A549 (cell line): ENCODE measurements at places on chromosomes 1 and 21. TPM values are rescaled to one million over a fixed set of nuclear protein-coding genes. Genes with fewer than 3 reads are reported as not detected.

Gene IARS2
- 115 to 116 TPM (median 115 TPM) in 3 replicates for polyA plus RNA-seq

Gene NGF
- 1.4 to 1.6 TPM (median 1.6 TPM) in 3 replicates for polyA plus RNA-seq

Gene CRNN
- not detected in 3 replicates for polyA plus RNA-seq

GRCh38 chr21:32508558-32508957, 76.8 kb downstream of the TCP10L start:
- no peak for DNase-seq

DNA sequence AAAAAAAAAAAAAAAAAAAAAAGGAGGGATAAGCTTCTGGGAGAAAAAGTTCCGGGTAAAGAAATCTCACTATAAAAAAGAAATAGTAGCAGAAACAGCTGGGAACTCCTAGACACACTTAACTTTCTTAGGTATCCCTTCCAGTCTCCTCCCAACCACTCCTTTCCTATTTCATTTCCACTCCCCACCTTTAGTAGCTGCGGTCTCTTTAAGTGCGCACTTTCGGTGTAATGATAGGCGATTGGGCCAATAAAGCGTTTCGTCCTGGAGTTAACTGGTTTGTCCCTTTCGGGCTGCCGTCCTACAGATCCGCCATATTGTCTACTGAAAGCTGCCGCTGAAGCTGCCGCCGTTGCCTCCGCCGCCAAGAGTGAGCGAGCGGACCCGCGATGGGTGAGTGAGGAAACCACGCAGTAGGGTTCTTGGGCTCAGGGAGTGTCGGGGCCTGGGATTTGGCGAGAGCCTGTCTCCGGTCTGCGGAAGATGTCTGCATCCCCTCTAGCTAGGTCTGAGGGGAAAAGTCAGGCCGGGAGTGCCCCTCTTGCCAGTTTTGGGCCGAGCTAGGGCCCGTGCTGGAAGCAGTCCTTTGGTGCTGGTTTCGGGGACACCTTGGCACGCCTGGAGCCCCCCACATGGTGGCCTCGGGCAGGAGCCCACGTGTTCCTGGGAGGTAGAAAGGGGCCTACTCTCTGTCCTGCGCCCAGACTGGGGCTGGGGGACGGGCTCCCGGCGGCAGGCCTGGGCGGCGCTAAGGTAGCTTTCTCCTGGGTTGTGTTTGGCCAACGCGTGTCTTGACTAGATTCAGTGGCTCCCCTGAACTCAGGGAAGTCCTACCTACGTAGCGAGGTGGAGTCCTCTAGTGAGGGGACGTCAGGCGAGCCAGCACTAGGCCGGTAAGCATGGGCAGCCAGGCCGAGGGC, at the start of gene KPNA6:
Gene KPNA6 (plus strand): TSS at position 315 of the 920 bp plus-strand sequence. CDS start 75 bp downstream, at position 390.
- peak; percentile 96 for DNase-seq

GRCh38 chr1:98001764-98002163, 80.9 kb upstream of the DPYD start:
- peak; percentile 28 for DNase-seq

Gene IVL
- polyA plus RNA-seq: not detected in 3 replicates

Gene PANK4
- 13.4 to 16.1 TPM (median 13.8 TPM) in 3 replicates for polyA plus RNA-seq

GRCh38 chr1:180268556-180269075, 38.6 kb downstream of the LHX4 start:
- no peak for DNase-seq

Gene PTAFR
- 0.17 to 0.24 TPM (median 0.17 TPM) in 3 replicates for polyA plus RNA-seq

GRCh38 chr1:246632281-246633168, 66.3 kb downstream of the CNST start:
- DNase-seq: no peak

GRCh38 chr21:42833439-42833815, 45.9 kb downstream of the WDR4 start:
- peak; percentile 38 for DNase-seq

Gene GREM2
- polyA plus RNA-seq: 0.31 to 0.59 TPM (median 0.37 TPM) in 3 replicates

DNA sequence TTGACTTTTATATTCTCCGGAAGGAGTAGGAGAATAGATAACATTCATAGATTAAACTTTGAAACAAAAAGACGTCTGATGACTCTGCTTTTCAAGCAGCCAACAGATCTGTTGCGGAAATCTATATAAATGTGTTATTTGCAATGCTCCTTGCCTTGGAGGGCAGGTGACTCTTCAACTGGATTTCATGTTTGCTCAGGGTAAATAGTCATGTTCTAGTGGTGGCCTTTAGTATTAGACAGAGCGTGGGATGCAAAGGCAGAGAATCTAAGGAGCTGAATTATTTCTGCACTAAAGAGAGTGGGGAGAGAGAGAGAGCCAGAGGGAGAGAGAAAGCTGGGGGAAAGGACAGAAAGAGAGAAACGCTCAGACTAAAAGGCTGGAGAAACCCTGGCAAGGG, 454.3 kb downstream of the AJAP1 start:
- DNase-seq: no peak

- DNase-seq: no peak
These were observed 58.2 kb downstream of the NFASC start for GRCh38 chr1:204928671-204929486.

DNA sequence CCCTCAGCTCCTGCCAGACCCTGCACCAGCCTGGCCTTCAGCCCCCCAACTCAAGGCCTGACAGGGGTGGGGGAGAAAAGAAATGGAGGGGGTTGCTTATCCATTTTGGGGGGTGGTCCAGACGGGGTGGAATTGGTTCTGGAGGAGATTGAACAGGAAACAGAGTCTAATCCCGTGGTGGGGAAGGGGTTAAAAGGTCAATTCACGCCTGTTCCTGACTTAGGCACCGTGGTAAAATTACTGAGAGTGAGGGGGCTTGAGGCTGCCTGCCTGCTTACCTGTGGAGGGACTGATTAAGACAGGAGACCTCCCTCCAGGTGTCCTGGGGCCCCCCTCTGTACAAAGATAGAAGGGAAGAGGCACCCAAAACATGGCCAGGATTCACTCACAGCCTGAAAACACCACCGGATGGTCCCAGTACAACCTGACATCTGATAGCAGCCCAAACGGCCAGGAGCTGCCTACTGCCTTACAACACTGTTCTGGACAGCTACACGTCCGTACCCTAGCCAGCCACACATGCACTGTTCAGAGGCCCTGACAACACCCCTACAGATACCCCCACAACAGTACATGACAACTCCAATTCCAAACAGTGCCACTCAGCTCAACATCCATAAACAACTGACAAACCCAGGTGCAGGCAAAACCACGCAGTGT, 31.8 kb downstream of the AHDC1 start:
- DNase-seq: no peak

Gene ATP1A2
- polyA plus RNA-seq: 0.10 to 0.13 TPM in 2 of 3 replicates, not detected in the other

Gene PLA2G2C
- polyA plus RNA-seq: not detected in 3 replicates

Gene CAPN9
- polyA plus RNA-seq: not detected in 3 replicates

Gene PRRX1
- polyA plus RNA-seq: not detected in 3 replicates

DNA sequence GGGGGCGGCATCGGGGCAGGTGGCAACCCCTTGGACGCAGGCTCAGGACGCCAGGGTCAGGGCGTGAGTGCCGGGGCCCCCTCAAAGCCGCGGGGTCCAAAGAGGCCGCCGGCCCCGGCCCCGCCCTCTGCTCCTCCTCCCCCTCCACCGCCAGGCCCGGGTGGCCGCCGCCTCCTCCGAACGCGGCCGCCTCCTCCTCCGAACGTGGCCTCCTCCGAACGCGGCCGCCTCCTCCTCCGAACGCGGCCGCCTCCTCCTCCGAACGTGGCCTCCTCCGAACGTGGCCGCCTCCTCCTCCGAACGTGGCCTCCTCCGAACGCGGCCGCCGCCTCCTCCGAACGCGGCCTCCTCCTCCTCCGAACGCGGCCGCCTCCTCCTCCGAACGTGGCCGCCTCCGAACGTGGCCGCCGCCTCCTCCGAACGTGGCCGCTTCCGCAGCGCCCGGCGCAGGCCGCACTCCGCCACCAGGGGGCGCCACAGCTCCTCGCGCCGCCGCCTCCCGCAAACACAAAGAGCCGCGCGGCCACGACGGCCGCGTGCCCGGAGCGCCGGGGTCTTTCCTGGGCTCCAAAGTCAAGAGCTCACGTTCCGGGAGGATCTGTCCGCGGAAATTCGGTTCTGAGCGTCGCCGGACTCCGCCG, 19.3 kb upstream of the SAMD11 start:
- no peak for DNase-seq

Gene KCNJ15
- polyA plus RNA-seq: 0.05 to 0.30 TPM in 2 of 3 replicates, not detected in the other

GRCh38 chr1:2255420-2256369, 27.6 kb downstream of the SKI start:
- DNase-seq: no peak

Gene RAB3B
- 10.9 to 15.1 TPM (median 13.6 TPM) in 3 replicates for polyA plus RNA-seq

DNA sequence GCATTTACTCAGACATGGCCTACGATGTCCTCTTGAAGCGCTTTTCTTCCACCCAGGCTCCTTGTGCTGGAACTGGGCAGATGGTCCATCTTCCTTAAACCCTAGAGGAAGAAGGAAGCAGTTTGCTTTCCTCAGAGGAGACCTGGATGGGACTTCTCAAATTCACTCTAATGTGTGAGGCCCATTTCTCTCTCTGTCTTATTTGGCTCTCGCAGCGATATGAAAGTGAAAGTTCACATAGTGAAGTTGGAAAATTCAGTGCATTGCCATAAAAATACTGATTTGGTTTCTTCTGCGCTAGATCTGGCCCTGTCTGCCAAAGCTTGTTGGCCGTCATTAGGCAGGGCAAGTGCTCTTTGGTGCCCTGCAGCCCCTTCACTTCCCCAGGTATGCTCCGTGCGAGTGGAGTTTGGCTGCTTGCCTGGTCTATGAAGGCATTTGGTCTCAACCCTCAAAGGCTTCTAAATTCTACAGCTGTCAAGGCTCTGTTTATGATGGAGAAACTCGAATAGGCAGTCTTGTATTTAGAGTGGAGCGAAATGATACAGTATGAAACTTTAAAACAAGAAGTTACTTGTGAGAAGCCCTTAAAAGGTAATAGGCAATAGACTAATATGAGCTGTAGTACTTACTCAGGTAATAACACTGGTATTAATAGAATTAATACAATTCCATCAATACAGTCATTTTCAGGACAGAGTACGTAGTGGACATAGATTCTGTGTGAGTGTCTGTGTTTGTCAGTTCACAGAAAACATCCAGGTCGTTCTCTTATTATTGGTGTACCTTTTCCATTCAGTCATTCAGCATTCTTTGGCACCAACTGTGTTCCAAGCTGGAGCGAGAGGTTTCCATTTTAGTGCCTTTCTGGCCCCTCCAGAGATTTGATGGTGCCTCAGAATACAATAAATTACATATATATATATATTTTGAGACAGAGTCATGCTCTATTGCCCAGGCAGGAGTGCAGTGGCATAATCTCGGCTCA, 20.5 kb downstream of the SZRD1 start:
- no peak for DNase-seq

DNA sequence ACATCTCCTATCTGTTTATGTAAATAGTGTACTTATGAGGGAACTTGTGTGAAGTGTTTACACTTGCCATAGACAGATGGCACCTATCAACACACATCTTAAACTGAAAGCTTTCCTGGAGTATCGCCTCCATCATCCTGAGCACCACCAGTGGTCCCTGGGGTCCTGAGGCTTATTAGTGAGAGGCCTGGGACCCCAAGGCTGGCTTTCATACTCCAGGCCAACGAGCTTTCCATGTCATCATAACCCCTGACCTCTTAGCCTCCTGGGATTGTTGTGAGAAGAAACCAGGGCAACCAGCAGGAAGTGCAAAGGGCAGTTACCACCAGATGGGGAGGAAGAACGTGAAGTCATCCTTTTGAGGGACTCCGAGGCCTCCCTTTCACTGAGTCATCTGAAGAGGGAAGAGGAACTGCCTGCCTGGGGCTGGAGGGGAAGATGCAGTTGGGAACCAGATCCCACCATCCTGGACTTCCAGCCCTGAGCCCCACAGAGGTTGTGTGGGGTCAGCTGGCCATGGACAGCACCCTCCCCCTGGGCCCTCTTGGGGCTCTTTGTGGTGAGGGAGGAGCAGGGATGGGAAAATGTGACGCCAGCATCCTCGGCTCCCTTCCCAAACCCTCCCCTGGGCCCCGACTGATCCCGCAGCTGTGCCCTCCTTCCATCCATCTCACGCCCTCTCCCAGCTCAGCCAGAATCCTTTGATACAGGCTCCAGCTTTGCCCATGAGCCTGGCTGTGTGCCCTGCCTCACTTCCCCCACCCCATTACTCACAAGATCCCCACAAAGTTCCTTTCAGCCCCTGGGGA, 5.8 kb downstream of the INKA2 start:
- DNase-seq: no peak

GRCh38 chr1:40690771-40691537, 550 bp upstream of the NFYC start:
- no peak for DNase-seq

- no peak for DNase-seq
These were observed 368.7 kb upstream of the ADGRL2 start for GRCh38 chr1:81432059-81432458.

- no peak for DNase-seq
These were observed 1.2 kb upstream of the ATF3 start for GRCh38 chr1:212607206-212607912.

GRCh38 chr21:40547906-40548513, 298.9 kb downstream of the DSCAM start:
- DNase-seq: no peak

DNA sequence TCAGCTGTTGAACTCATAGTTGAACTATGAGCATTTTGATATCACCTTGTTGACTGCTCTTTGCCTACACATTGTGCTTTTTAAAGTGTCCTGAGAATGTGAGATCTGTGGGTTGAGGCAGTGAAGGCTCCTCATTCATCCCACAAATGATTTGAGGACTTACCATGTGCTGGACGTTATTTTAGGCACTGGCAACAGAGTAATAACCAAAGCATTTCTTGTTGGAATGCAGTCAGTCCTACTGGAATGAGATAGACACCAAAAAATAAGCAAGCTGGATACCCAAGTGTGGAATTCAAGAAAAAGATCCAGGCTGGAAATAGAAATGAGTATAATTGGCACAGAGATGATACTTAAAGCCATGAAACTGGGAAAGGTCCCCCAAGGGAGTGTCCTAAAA, 73.4 kb downstream of the ZP4 start:
- no peak for DNase-seq

DNA sequence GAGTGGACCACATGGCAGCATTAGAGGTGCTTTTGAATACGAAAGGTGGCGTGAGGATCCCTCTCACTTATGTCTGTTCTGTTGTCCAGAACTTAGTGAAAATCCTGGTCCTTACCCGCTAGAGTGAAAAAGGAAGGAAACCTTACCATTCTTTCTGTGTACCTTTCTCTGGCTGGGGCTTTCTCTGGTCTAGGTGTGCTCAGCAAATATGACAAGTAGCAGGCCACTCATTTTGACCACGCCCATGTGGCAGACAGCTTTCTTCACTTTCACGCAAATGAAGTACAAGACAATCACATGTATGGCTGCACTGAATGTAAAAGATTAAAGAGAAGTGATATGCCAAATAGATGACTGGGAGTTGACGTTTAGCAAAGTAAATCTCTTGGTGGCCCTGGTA, 131.9 kb downstream of the FGGY start:
- no peak for DNase-seq

DNA sequence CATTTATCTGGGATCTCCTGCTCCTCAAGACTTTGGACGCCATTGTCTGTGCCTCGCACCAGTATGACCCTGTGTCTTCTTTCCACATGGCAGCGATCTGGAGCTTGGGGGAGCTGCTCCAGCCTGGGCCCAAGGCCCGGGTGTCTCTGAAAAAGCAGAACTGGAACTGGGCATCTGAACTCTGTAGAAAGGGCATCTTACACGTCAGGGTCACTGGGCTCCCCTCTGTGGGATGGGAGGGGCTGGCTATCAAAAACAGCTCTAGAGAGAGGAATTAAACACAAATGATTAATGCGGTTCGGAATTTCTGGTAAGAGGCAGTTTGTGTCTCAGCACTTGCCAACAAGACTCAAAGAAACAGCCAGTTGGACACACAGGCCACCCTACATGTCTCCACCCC, 16.1 kb downstream of the FCRL1 start:
- DNase-seq: no peak

- no peak for DNase-seq
These were observed 99.5 kb downstream of the PRKAB2 start for GRCh38 chr1:147072482-147073432.
